ENCODE measurements at places on chromosomes 1 and 21. TPM values are rescaled to one million over a fixed set of nuclear protein-coding genes. Genes with fewer than 3 reads are reported as not detected.
A peak's percentile ranks its signal among the peaks of the same experiment; 100 is the strongest.

Gene PTPRF
- total RNA-seq = 259 TPM

DNA sequence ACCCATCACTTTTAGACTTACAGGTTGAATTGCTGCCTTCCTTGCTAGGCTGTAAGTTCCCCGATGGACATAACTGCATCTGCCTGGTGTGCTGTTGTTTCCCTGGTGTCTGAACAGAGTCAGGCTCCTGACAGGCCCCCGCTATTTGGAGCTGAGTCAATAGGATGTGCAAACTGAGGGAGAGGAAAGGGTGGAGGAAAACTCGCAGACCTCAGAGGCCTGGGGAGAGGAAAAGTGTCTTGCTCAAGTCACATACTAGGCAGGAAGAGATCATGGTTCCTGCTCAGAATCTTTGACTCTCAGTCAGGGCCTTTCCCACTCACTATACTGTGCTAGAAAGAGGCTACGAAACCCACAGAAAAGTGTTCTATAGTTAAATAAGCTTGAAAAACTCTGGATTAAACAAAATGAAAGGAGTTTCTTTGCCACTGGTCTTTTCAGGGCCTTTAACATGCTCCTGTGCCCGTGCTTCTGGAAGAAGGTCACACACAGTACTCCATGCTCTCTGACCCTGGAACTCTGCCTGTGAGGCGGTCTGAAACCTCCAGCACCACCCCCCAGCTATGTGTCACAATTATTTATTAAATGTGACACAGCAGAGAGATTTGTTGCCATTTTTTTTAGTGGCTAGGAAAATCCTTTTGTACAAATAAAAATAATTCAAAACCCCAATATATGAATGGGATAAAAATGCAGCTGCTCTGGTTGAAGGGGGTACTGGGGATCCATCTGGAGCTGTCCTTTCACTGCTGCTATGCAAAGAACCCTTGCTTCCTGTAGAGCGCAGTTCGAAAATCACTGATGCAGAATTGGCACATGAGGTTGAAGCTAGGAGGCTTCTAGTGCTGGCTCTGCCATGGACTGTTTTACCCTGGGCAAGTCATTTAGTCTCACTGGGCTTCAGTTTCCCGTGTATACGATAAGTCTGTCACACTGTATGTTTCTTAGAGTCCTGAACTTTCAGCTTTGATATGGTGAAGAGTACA, 20.1 kb upstream of the CDCP2 start:
- DNase-seq = no peak

DNA sequence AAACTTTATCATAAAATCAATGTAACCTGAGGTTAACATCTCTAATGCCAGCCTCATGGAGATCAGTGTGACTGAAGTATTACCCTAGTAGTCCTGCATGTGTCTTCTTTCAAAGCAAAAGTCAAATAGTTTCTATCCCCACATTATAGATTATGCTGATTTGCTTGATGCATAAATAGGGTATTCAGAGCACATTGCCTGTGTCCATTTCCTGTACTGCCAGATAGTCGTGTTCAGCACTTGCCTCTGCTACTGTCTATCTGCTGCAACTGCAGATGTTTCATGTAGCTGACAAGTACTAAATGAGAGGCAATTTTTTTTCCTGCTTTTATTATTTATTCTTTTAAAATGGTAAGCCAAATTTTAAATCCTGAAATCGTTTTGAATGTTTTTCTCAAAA, 348.7 kb downstream of the CHRM3 start:
- no peak for DNase-seq

- DNase-seq = peak; percentile 55
Measured at GRCh38 chr1:117683571-117684285, 77.9 kb downstream of the TENT5C start.

DNA sequence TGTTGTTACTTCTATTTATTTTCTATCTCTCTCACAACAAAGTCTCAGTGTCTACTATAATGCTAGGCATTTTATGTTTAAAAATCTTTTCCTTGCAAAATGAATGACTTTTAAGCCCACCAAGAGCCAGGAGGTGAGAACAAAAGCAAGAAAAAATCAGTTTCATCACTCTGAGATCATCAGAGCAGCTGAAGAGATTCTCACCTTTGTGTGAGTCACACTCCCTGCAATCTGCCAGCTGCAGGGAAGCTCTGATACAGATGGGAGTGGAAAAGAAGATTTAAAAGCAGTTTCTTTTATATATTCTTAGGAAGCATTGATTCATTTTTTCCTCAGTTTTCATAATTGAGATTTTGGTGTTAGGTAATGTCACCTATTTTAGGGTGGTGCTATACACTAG, 107.6 kb downstream of the LHX9 start:
- DNase-seq = peak; percentile 43

DNA sequence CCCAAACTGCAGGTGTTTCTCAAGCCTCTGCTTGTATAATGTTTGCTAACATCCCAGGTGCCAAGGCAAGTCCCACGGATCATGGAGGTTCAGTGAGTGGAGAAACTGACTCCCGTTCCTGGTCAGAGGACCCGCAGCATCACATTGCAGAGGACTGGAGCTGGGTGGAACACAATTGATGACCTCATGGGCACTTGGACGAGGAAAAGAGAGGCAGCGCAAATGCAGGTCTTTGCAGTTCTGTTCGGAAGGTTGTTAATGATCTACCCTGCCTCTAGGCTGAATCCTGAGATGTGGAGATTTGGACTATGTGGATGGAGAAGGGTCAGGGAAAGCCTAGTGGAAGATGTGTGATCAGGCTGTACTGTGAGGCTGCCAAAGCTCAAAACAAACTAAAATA, 192.9 kb downstream of the DUSP10 start:
- DNase-seq = peak; percentile 38

DNA sequence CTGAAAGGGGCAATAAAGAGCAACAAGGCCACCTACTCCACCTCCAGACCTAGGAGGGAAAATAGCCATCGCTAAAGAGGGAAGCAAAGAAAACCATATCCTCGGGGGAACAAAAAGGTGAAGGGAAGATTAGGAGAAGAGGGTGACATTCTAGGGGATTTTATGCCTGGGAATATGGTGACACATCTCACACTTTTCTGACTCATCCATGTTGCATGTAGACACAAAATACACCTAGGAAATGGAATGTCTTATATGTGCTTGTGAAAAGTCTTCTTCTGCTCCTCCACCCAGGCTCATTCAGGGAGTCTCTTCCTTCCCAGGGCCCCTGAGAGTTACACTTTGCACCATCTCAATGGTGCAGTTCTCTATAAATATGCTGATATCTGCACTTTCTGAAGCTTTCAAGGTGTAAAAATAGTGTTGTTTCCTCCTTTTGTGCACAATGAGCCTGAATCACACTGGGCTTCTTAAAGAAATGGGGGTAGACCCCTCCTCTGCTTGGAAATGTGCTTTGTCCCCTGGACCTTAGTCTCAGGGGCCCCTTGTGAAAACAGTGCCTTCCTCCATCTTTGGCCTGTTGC, 195.9 kb downstream of the CYYR1 start:
- no peak for DNase-seq

- no peak for DNase-seq
Measured at GRCh38 chr1:208835097-208835463, 590.9 kb upstream of the PLXNA2 start.

Gene RGS1
- total RNA-seq = not detected

DNA sequence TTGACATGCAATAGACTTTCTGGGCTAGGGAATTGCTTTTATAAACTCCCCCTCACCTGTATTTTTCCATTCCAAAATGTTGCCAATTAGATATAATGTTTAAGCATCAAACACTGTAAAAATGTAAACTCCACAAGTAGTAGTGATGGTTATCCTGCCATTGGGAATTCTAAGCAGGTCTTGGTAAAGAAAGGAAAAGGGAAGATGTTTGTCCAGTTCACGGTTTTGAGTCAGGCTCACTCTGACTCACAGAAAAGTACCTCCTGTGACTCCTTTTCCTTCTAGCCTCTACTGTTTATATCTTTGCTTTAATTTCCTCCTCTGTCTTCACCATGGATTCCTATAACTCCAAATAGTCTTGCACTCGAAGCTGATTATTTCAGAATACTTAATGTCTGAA, 19.0 kb upstream of the PTPN14 start:
- peak; percentile 86 for DNase-seq

- DNase-seq = no peak
Measured at GRCh38 chr1:235644693-235645305, 4.8 kb downstream of the GNG4 start.

DNA sequence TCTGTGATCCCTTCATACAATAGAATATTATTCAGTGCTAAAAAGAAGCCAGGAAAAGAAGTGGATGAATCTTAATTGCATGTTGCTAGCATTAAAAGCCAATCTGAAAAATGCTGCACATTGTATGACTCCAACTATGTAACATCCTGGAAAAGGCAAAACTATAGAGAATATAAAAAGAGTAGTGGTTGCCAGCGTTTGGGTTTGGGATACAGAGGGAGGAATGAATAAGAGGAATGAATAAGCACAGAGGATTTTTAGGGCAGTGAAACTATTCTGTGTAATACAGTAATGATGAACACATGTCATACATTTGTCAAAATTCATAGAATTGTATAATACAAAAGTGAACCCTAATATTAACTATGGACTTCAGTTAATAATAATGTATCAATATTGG, 42.5 kb downstream of the GPR88 start:
- no peak for DNase-seq

Gene FAM163A
- not detected for total RNA-seq

Gene DMBX1
- total RNA-seq = not detected

Gene MAP3K6
- 15.8 TPM for total RNA-seq

Gene SPATA21
- total RNA-seq = not detected

- peak; percentile 49 for DNase-seq
Measured at GRCh38 chr1:237851210-237851845, 39.4 kb downstream of the ZP4 start.

- peak; percentile 49 for DNase-seq
Measured at GRCh38 chr1:101216623-101217022, 20.2 kb upstream of the S1PR1 start.

GRCh38 chr21:36861595-36862323, 104.7 kb downstream of the HLCS start:
- no peak for DNase-seq

GRCh38 chr1:94602316-94602715, 60.8 kb upstream of the F3 start:
- DNase-seq = peak; percentile 69

Gene RAB25
- 43.9 TPM for total RNA-seq

DNA sequence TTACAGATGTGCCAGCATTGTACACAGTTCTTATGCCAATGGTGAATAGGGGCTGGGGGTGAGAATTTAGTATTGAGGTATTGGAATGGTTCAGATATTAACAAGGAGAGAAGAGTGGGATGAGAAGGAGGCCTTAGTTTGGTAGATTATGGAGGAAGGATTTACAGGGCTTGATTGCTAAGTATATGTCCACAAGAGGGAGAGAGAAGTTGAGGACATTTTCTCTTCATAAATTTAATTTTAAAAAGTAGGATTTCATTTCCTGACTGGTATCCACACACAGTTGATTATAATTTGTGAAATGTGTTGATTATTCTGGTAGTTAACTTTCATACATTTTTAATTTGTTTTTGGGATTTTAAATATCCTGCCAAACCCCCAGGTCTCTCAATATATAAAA, 213.0 kb downstream of the ADGRL2 start:
- no peak for DNase-seq

Gene GPA33
- total RNA-seq = 0.17 TPM

Gene ATAD3C
- under 0.01 TPM for total RNA-seq

- no peak for DNase-seq
Measured at GRCh38 chr1:6738987-6739676, 37.5 kb upstream of the DNAJC11 start.

DNA sequence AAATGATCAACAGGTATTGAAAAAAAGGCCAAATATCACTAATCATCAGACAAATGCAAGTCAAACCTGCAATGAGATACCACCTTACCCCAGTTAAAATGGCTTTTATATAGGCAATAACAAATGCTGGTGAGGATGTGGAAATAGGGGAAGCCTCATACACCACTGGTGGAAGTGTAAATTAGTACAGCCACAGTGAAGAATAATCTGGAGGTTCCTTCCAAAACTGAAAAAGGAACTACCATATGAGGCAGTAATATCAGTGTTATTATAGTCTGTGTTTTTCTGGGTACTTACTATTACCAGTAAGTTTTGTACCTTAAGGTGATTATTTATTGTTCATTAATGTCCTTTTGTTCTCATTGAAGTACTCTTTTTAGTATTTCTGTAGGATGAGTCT, 201.3 kb downstream of the MRPL39 start:
- DNase-seq = no peak

DNA sequence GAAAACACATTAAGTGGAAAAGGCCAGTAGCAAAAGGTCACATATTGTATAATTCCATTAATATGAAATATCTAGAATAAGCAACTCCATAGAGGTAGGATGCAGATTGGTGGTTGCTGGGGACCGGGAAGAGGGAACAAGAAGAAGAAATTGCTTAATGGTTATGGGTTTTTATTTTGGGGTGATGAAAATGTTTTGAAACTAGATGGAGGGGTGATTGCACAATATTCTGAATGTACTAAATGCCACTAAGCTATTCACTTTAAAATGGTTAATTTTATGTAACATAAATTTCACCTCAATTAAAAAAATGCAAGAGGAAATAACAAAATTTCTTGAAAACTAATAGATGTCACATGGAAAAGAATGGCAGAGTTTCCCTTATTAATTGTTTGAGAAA, 6.7 kb downstream of the KIAA0040 start:
- no peak for DNase-seq

DNA sequence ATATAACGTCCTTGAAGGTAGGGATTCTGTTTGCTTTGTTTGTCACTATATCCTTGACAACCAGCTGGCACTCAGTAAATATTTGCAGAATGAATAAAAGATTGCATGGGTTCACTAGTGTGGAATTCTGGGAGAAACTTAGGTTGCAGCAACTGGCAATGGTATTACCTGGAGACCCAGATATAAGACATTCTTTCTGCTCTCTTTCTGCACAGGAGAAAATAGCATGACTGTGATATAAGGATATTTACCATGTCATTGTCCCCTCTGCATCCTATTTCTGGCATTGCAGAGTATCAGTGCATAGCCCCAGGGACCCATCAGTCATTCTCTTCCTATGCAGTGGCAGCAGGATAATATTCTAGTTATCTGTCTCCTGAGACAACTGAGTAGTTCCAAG, 308.9 kb upstream of the LRRC7 start:
- peak; percentile 9 for DNase-seq

- DNase-seq = no peak
Measured at GRCh38 chr1:228390649-228391048, 16.0 kb downstream of the TRIM11 start.

Gene SPRR1B
- total RNA-seq = not detected

Gene TRIM63
- not detected for total RNA-seq

DNA sequence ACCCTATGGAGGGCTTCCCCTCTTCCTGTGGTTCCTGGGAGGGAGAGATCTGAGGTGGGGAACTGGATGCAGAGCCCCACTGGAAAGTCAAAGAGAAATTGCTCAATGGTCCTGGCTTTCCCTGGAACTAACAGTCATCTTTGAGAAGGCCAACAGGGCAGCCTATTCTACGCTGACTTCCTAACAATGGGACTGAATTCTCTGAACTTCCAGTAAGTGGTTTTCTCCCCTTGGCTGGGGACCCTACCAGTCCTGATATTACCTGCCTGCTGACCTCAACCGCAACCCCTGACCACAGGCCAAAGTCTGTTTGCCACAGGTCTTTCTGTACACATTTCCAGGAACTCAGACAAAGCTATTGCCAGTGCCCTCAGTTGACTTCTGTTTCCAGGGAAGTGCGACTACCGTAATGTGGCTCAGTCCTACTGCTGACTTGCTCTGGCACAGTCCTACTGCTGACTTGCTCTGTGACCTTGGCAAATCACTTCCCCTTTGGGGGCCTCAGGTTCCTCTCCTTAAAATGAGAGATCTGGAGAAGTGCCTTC, 55.3 kb downstream of the C8B start:
- peak; percentile 88 for DNase-seq
